ENCODE measurements at places on chromosomes 1 and 21.

- no peak for DNase-seq
Observed at GRCh38 chr21:37393030-37393429, 26.5 kb downstream of the DYRK1A start.

DNA sequence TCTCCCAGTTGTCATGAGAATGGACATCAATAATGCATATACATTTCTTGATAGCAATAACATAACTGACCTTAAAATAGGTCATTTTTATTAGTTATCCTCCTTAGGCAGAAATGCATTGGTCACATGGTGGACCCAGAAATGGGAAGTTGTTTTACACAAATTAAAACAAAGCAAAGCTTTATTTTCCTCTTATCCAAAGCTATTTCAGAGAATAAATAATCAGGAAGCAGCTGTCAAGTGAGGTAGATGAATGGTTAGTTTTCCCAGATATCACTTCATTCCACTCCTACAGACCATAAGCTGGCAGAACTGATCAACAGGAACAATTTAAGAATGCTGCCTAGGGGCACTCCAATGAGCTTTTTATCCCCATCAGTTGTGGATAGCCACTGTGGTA is 16.0 kb upstream of the OLIG1 start:
- no peak for DNase-seq

- no peak for DNase-seq
Observed at GRCh38 chr1:70227439-70227838, 6.3 kb downstream of the SRSF11 start.

DNA sequence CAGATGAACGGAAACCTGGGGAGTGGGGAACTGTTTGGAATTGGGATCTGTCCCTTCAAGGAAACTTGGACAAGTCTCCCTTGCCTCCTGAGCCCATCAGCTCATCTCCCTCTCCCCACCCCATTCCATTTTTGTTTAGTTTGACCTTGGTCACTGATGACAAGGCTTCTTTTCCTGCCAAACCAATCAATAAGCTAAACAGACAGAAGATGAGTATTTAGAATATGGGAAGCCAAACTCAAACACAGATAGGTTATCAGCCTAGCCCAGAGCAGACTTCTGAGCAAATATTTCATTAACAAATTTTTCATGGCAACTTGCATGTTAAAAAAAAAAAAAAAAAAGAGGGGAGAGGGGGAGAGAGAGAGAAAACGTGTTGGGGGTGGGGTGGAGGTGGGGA is 337.2 kb upstream of the PROX1 start:
- no peak for DNase-seq

DNA sequence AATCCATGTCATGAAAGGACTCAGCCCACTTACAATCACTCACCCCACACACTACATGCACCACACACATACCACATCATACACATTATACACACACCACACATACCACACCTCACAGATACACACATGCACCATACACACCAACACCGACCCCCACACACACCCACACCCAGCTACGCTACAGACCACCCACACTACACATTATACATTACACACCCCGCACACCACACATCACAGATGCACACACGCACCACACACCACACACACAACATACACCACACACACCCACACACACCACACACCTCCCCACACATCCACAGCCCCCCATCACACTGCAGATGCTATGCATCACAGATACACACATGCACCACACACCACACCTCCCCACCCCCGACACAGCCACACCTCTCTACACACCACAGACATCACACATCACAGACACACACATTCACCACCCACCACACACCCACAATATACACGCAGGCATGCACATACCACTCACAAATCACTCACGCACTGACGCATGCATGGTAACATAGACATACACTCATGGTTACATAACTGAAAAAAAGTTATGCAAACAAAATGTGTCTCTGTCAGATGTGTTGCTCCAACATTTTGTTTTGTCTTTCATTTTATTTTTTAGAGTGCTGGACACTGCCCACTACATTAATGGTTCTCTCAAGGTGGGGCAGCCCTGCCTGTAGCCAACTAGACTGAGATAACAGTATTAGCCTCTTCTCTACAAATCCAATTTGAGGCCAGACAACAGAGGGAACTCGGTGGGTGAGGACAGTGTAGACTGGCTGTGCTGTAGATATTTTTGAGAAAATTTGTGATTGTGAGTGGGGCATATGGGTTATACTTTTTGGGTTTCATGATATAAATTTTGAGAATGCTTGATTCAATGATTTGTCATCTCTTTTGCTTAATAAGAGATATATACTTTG is 15.2 kb upstream of the PGBD2 start:
- no peak for DNase-seq

GRCh38 chr1:98304888-98305287 is 356.6 kb upstream of the SNX7 start:
- DNase-seq = no peak

DNA sequence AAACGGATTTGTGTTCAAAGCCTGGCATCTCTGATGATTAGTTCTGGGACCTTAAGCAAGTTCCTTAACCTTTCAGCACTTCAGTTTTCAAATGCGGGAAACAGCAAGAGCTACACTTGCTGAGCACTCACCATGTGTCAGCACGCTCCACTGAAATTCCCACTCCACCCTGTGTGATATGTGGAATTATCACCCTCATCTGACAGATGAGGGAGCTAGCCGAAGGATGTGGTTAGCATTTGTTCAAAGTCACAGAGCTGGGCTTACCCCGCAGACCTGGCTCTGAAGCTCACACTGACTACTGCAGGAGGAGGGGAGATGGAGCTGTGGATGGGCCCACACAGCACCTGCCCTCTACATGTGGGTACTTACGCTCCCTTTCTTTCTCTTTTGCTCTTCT is 29.1 kb downstream of the IL12RB2 start:
- no peak for DNase-seq

DNA sequence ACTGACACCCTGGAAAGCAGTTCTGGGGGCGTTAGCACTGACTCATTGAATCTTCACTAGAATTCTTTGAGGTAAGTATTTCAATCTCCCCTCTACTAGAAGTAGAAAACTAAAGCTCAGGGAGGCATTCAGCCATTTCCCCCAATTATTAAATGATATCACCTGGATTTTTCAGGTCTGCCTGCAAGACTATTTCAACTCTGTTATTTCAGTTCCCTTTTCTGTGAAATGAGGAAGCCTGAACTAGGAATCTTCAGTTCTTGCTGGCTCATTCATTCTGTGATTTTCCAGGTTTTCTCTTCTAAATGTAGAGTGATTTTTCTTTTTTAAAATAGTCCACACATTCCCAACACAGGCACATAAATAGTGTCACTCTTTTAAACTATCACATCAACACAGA is 337.0 kb upstream of the NR5A2 start:
- no peak for DNase-seq

DNA sequence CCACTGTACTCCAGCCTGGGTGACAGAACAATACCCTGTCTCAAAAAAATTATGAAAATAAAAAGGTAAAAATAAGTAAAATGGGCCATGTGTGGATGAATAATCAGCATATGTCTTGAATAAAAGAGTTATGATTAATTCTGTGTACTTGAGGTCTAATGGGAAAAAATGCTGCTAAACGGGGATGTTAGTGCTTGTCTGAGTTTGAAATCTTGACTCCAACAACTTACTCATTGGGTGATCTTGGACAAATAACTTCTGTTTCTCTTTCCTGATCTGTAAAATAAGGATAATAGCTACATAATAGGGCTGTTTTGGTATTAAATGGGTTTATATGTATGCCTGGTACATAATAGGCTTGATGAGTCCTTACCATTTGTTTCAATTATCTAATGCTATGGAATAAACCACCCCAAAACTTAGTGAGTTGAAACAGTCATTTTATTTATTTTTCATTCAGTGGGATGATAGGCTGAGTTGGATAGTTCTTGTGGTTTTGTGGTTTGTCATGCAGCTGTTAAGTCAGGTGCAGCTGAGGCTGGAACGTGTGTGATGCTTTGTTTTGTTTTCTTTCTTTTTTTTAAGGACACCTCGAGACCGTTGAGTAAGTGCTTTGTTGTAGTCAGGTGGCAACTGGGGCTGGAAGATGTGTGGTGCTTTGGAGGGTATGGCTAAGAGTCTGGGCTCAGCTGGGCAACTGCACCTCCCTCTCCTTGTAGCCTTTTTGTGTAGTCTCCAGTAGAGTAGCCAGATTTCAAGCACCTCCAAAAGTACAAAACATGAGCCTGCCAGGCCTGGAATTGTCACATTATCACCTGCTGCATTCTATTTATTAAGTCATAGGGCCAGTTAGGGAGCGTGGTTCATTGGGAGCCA is 4.9 kb downstream of the MDM4 start:
- DNase-seq = peak; percentile 55

- DNase-seq = no peak
Observed at GRCh38 chr1:13679651-13680050, 20.3 kb upstream of the PRDM2 start.

DNA sequence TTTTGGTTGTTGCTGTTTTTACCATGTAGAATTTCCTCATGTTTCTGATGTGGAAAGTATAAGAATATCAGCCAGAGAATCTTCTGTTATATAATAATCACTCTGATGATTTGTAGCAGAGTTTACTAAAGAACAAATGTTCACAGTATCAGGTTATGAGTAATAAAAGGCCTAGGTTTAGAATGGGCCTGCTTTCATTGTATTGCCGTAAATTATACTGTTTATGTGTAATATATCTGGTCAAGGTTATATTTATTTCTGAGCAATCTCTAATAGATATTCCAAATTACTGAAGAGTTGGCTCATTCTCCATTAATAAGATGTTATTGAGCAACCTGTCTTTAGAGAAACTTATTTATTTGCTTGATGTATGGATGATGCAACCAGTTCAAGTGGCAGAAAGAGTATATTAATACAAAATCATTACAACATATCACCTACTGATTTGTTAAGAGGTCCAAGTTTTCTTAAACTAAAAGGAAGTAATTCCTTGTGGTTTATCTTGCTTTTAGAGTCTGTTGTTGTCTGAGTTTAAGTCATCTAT is 649.4 kb upstream of the CXADR start:
- no peak for DNase-seq

- DNase-seq = no peak
Observed at GRCh38 chr1:50970509-50970887, 453 bp downstream of the CDKN2C start.

DNA sequence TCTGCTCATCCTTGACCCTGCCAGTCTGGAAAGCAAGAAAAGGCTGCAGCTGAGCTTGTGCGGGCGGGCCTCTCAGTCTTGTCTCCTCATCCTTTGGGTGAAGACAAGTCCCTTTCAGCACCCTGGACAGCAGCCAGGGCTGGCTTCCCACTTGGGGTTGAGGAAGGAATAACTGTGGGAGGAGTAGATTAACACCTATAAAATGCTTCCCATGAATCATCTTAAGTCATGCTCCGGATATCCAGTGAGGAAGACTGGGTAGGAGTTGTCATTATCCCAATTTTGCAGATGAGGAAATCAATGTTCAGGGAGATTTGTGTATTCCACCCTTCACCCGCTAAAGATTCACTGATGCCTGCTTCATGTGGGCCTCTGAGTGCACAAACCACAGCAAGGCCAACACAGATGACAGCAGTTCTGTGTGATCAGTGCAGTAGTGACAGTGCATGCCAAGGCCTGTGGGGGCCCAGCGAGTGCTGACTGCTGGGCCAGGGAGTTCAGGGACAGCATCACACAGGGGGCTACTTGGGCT is 20.1 kb upstream of the COL16A1 start:
- no peak for DNase-seq

DNA sequence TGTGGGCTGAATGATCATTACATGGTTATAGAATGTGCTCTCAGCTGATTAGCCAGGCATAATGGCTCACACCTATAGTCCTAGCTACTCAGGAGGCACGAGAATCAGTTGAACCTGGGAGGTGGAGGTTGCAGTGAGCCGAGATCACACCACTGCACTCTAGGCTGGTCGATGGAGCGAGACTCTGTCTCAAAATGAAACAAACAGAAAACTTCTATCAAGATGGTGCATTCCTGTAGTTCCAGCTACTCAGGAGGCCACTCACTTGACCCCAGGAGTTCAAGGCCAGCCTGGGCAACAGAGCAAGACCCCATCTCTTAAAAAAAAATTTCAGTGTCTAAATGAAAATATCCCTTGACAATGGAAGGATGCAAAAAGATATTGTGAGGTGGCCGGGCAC is 10.9 kb downstream of the TIMM17A start:
- DNase-seq = no peak

- DNase-seq = no peak
Observed at GRCh38 chr1:156508205-156508954, 7.8 kb upstream of the MEF2D start.

DNA sequence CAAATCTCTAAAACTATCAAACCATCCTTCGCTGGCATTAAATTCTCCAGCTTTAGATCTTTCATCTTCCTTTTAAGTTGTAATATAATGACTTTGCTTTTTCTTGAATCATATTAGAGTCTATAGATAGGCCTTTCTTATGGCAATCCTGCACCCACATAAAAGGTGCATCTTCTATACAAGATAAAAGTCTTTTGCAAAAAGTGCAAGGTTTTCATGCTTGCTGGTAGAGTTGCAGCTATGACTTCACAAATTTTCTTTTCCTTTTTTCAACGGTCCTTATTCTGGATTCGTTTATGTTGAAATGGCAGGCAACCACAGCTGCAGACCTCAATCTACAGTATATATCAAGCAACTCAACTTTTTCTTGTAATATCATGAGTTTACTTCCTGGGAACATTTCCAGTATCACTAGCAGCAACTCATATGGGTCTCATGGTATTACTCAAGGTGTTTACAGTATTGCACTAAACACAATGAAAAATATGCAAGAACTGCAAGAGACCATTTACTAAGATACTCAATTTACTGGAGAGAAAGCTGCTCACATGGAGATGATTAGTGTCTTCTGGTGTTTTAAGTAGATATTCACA is 22.1 kb downstream of the OMA1 start:
- DNase-seq = no peak

- DNase-seq = no peak
Observed at GRCh38 chr21:19261731-19262376, 858.3 kb upstream of the TMPRSS15 start.

- no peak for DNase-seq
Observed at GRCh38 chr1:58978096-58978495, 194.2 kb upstream of the JUN start.

DNA sequence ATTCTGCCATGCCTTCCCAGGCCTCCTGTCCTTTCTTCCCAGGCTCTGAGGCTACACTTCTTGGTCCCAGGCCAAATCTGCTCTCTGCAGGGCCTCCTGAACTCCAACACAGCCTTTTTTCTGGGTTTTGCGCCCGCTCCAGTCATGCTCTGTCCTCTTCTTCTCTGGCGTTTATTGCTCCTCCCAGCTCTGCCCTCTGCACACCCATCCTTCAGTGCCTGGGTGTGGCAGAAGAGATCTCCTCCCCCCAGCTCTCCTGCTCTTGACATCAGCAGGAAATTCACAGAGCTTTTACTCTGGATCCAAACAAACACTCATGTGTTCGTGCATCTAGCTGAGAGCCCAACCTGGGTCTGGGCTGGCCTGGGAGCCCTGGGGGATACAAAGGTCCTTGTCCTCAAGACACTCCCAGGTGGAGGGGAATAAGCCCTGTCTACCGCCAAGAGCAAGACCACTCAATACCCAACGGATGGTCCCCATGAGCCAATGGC is 22.9 kb upstream of the EPS8L3 start:
- DNase-seq = no peak

- DNase-seq = no peak
Observed at GRCh38 chr1:217562229-217562878, 68.5 kb downstream of the GPATCH2 start.

- DNase-seq = no peak
Observed at GRCh38 chr21:38267136-38267755, 10.5 kb downstream of the KCNJ15 start.

GRCh38 chr1:189434461-189434860 is 1043.2 kb downstream of the BRINP3 start:
- DNase-seq = no peak

All from NCI-H1105 (cell line).